ENCODE measurements at places on chromosomes 3 and 15.

DNA sequence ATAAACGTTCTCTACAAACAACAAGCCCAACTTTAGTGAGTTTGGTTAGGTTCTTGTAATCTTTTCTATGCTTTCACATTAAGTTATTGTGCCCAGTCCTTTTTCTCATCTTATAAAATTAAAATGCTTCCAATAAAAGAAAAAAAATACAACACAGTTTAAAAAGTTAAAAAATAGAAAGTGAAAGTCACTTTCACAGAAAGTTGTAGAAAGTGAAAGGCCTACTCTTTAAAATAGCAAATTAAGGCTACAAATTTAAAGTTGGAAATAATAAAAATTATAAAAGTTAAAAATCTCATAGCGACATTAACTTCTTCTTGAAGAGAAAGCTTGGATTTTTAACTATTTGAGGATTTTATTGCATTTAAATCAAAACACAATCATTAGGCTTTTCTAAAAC is 35.9 kb downstream of the CD47 start:
- no peak for DNase-seq

GRCh38 chr3:46902188-46902631 is 24.7 kb downstream of the PTH1R start:
- DNase-seq = no peak

DNA sequence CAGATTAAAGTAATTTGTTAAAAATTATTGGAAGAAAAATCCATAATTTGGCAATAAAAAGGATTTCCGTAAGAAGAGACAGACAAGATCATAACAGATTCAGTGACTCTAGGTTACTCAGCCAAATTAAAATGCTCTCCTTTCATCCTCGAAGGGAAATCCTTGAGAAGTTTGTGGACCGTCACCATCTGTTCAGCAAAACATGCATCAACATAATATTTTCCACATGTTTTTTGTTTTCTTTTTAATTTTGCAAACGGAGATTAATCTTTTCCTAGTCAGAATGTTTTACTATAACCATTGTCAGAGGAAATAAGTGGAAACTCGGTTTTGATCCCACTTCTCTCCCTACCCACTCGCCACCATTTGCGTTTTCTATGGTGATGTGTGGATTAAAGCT is 128.3 kb downstream of the TMCO5A start:
- DNase-seq = no peak

GRCh38 chr15:59686389-59686788 is 2.7 kb downstream of the BNIP2 start:
- no peak for DNase-seq

DNA sequence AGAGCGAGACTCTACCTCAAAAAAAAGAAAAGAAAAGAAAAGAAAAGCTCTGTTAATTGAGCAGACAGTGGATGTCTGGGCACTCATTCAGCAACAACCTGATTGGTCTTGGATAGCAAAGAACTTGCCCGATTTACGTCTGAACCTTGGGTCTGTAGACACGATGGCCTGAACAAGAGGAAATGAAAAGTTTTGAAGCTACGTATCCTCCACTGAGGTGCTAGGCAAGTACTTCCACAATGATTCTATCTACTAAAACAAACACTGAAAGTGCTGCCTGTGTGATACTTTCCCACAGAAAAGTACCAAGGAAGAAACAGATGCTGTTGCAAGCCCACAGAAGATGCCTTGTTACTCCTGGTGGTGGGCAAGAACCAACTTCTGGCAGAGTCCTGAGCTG is 21.8 kb upstream of the MUSTN1 start:
- DNase-seq = no peak

GRCh38 chr15:77185242-77185785 is 114.4 kb upstream of the TSPAN3 start:
- no peak for DNase-seq

DNA sequence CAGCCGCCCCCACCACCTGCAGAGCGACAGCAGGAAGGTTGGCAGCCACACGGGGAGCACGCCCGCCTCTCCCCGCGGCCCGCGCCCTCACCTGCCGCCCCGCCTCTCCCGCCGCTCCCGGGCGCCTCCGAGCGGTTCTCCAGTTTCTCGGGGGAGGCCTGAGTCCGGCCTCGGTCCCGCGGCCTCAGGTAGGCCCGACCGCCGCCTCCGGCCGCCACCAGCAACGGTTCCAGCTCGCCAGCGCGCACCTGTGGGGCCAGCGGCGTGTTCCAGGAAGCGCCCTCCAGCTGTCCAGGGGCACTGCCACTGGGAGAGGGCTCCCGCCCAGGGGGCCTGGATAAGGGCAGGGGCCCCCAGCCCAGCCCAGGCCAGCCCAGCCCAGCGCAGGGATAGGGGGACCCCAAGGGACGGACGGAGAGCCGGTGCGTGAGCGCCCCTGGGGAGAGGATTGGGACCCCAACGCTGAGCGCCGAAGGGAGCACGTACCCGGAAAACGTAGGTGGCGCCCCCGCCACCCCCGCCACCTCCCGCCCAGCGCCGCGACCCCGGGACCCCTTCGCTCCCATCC is 2.2 kb downstream of the LTK start:
- DNase-seq = no peak

GRCh38 chr15:98043160-98044014 is 82.9 kb downstream of the ARRDC4 start:
- no peak for DNase-seq

DNA sequence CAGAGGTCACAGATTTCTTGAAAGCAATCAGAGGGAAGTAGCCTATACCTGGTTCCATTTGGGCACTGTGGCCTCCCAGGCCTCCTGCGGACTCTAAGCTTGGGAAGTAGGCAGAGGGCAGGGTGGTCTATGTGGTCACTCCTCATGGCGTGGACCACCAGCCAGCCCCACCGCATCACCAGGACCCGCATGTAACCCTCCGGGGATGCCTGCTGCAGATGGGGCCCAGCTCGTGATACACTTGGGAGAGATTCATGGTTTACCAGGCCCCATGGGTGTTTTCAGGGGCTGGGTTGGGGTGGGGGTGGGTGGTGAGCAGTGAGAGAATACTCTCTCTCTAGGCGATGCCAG is 123.7 kb downstream of the ASB7 start:
- DNase-seq = no peak

DNA sequence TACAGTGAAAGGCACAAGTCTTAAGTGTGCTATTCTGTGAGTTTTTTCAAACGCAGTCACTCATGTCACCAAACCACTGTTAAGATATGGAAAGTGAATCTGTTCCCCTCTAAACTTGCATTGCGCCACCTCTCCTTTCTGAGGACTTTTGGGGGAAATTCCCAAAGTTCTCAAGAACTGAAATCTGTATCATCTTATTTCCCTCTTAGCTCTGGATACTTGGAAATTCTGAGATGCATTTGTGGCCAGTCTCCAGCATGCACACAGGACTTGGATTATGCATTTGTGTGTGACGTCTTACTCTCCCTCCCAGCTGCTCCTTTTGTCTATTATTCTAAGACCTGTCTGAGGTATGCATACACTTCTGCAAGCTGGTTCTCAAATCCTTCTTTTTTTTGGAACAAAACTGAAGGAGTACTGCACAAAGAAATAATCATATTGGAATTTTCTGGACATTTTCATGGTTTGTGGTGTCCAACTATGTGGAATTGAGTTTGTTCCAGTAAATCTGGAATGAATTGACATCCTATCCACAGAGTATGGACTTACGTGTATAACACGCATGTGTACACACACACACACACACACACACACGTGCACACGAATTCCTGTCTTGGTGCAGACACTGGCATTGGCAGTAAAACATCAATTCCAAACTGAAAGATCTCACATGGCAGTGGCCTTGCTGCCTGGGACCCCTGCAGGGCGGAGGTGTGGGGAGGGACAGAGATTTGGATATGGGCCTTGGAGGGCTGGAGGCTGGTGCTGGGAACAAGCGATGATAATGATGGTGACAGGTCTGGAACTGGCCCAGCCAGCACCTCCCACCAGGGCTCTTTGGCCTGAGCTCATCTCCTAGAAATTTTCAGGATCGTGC is 8.2 kb upstream of the LCTL start:
- no peak for DNase-seq

GRCh38 chr3:72086743-72087087 is 301.8 kb upstream of the PROK2 start:
- no peak for DNase-seq

- no peak for DNase-seq
Observed at GRCh38 chr3:178097576-178097975, 438.7 kb upstream of the KCNMB2 start.

DNA sequence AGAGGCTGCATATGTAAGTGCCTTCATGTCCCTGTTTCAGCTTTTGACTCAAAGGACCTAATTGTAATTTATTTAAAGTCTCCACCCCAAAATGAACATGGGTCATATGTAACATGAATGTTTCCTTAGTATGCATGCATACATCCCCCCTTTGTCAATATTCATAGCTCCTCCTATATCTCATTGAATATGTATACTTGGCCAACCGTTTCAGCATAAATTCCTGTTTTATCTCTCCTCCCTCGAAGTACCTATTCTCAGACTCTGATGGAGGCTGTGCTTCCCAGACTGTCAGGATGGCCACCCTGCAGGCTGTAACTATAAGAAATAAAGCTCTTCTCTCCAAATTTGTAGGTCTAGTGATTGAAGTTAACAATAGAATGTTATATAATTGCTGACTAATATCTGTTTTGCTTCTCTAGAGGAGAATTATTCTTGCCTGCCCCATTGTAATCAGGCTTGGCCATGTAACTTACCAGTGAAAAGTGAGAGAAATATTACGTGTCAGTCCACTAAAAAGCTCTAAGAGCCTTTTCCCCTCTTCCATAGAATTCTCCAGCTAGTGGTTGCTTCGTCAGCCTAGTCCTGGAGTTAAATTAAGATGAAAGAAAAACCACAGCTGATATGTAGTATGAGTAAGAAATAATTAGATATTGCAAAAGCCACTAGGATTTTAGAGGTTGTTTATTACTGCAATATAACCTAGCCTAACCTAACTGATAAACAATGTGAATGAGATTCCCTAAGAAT is 245.1 kb downstream of the ZNF385D start:
- DNase-seq = no peak

- DNase-seq = no peak
Observed at GRCh38 chr15:62249501-62249900, 84.4 kb upstream of the C2CD4B start.

GRCh38 chr3:16374047-16374934 is 109.3 kb downstream of the OXNAD1 start:
- DNase-seq = no peak

DNA sequence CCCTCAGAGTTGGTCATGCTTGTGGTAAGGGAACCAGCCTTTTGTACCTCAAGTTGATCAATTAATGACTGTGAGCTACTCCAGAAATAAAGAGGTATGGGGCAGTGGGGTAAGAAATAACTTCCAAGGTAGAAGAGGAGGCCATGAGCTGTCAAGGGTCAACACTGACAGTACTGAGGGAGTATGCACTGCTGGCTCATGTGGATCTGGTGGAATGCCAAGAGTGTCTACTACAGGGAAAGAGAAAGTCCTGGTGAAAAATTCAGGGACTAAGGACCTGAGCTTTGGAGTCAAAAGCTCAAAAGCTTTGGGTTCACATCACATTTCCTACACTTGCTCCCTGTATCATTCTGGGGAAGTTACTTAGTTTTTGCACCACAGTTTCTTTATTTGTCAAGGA is 154.9 kb downstream of the SEMA6D start:
- DNase-seq = no peak

DNA sequence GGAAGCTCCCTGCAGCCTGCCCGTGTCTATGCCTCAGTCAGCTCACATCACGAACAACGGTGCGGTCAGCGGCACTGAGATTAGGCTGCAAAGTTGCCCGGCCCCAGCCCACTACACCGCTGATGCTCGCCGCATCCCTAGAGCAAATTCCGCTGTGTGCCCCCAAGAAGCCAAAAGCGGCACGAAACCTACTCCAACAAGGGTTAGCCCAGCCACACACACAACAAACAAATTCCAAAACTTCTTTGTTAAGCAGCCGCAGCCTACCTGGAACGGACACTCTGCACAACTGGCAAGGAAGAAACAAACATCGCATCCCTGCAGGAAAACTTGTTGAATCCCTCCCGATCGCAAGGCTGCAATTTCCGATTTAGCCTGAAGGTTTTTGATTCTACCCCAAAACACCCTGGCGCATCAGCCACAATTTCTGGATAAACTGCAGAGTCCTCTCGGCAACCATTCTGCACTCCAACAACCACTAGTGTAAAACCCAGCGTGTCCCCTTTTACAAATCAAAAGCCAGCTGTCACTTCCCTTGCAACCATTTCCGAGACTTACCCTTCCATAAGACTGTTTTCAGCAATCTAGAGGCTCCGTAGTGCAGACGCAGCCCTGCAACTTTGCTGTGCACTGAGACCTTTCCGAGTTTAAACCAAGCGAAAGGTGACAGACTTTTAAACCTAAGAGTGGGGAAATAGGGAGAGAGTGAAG is 449 bp downstream of the ROBO1 start:
- DNase-seq = no peak

- no peak for DNase-seq
Observed at GRCh38 chr3:43758592-43759225, 68.0 kb downstream of the ABHD5 start.

DNA sequence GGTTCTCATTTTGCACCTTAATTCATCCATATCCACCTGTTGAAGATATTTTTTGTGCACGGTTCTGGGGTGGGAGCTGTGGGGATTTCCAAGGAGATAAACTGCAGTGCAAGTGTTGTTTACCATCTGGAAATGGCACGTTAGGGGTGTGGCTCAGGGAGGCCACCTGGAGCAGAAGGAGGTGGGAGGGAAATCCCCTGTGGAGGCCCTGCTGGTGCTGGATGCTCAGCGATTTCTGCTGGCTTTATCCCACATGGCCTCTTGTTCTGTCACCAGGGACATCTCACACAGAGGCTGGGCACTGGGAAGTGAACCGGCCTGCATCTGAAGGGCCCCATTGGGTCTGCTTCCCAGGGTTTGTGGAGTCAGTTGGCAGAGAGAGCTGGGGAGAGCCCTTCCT is 24.3 kb downstream of the TRPM1 start:
- no peak for DNase-seq

DNA sequence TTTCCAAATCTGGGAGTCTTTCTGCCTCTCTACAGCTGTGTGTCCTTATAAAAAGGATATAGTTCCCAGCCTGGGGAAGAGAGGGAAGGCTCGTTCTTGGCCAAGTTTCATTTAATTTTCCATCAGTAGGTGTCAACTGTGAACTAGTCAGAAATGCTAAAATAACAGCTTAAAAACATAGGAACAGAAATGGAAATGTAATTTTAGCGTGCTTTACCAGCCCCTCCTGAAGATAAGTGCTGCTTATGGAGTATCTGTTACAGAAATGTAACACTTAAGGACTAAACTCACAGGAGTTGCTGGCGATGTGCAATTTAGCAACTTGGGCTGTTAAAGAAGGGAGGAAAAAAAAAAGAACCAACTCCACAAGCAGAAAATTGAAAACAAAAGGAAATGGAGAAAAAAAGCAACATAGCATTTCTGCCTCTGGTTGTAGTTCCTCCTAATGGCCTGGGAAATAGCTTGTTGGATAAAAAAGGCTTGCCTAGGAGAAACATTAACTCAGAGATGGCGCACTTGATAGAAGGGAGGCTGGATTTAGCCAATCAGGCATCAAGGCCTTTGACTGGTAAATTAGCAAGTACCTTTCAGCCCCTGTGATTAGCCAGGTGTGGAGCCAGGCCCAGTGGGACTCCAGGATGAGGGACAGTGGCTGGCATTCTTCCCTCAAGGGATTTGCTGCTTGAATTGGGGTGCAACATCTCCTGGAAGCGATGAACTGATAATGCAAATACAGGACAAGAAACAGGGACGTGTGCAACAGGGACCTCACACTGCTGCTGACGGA is 84.3 kb downstream of the RPLP1 start:
- DNase-seq = no peak

All from activated gamma-delta T cell (primary cell).